ENCODE measurements at places on chromosomes 7 and 10. TPM values are rescaled to one million over a fixed set of nuclear protein-coding genes. Genes with fewer than 3 reads are reported as not detected.

The PLA2G12B gene
- polyA plus RNA-seq, result not detected

The UPK3B gene
- polyA plus RNA-seq, result not detected

The UCN3 gene
- polyA plus RNA-seq, result not detected

The AKR1E2 gene
- polyA plus RNA-seq, result 1.3 TPM

The ARL4A gene
- 18.3 TPM for polyA plus RNA-seq

The COBL gene
- polyA plus RNA-seq, result not detected

The ZNHIT1 gene
- polyA plus RNA-seq, result 36.0 TPM

The CC2D2B gene
- not detected for polyA plus RNA-seq

The ZNF239 gene
- polyA plus RNA-seq, result 6.9 TPM

The TMEM26 gene
- polyA plus RNA-seq, result 2.3 TPM

The KCNH2 gene
- 2.0 TPM for polyA plus RNA-seq

The UNC5B gene
- 8.1 TPM for polyA plus RNA-seq

The KEL gene
- 0.09 TPM for polyA plus RNA-seq

The GDF2 gene
- polyA plus RNA-seq, result not detected

The UPK3BL2 gene
- 1.8 TPM for polyA plus RNA-seq

The KAZALD1 gene
- 14.1 TPM for polyA plus RNA-seq

The AKR1C3 gene
- polyA plus RNA-seq, result 10.7 TPM

The PILRA gene
- 0.30 TPM for polyA plus RNA-seq

The CYTH3 gene
- polyA plus RNA-seq, result 28.5 TPM

The PLXNA4 gene
- 0.05 TPM for polyA plus RNA-seq

The NPFFR1 gene
- not detected for polyA plus RNA-seq

The AOC1 gene
- polyA plus RNA-seq, result not detected

The CALN1 gene
- polyA plus RNA-seq, result not detected

The PNLIPRP3 gene
- not detected for polyA plus RNA-seq

The VPS37D gene
- 1.8 TPM for polyA plus RNA-seq

The CCDC7 gene
- 1.9 TPM for polyA plus RNA-seq

Measured in AG04450 (cell line).